Occipital lobe (tissue), 3 donors: ENCODE measurements at places on chromosomes 2 and 18. TPM values are rescaled to one million over a fixed set of nuclear protein-coding genes. Genes with fewer than 3 reads are reported as not detected.

NPHP1 gene
- 4.4 TPM for total RNA-seq

TFPI gene
- 35.2 TPM for total RNA-seq

HOXD10 gene
- total RNA-seq = not detected

GKN1 gene
- total RNA-seq = not detected

LIPG gene
- total RNA-seq = 18.2 TPM

MPP4 gene
- 0.31 TPM for total RNA-seq

HMSD gene
- total RNA-seq = 0.16 TPM

SCG2 gene
- 52.9 TPM for total RNA-seq

SIGLEC15 gene
- total RNA-seq = not detected
